ENCODE measurements at places on chromosomes 1 and 21.

DNA sequence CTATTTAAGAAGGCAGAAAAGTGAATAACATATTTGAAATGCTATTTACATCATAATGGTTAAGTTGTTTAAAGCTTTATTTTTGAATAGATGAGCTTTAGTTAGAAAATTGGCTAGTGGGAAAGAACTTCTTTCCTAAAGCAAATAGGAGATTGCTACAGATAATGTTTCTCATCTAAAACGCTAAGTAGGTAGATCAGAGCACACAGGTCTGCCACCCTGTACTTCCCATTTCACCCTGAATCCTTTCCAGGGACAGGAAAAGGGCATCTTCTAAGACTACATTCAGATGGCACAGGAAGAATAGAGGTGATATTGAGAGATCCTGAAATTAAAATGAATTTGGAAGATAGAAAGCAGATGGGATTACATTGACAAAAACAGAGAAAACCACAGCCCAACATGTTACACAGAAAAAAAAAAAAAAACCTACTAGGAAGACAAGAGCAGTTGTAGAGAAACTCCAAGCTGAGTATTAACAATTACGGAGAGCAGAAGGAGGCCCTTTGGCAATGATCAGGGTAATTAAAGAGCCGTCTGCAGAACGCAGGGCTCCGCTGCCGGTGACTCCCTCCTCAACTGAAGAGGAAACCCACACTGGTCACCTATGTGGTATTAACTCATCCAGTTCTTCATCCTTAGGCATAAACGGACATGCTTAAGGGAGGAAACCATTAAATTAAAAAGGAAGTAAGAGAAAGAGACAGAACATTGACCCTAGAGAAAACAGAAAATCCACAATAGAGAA is 53.6 kb upstream of the MAP10 start:
- DNase-seq, result no peak

- no peak for DNase-seq
These were observed 114.9 kb upstream of the VANGL1 start for GRCh38 chr1:115526900-115527299.

GRCh38 chr1:112527266-112528010 is 18.7 kb downstream of the WNT2B start:
- no peak for DNase-seq

DNA sequence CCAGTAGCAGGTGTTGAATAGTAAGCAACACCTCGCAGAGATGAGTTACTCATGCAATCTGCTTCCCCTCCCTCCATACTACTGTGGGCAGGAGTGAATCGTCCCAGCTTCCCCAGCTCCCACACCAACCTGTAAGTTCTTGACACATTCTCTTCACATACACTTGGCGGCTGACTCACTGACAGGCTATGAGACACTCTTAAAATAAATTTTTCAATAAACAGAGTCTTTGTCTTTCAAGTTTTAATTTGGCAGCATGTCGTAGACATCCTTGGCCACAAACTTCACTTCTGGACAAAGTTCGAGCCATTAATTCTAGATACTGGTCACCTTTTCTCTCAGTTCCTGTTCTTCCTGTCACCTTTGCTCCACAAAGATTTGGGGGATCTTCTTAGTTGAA is 290.7 kb downstream of the TM2D1 start:
- no peak for DNase-seq

GRCh38 chr1:201093561-201093960 is 18.7 kb downstream of the CACNA1S start:
- DNase-seq, result no peak

- DNase-seq, result no peak
These were observed 60.0 kb upstream of the NTPCR start for GRCh38 chr1:232890340-232890943.

DNA sequence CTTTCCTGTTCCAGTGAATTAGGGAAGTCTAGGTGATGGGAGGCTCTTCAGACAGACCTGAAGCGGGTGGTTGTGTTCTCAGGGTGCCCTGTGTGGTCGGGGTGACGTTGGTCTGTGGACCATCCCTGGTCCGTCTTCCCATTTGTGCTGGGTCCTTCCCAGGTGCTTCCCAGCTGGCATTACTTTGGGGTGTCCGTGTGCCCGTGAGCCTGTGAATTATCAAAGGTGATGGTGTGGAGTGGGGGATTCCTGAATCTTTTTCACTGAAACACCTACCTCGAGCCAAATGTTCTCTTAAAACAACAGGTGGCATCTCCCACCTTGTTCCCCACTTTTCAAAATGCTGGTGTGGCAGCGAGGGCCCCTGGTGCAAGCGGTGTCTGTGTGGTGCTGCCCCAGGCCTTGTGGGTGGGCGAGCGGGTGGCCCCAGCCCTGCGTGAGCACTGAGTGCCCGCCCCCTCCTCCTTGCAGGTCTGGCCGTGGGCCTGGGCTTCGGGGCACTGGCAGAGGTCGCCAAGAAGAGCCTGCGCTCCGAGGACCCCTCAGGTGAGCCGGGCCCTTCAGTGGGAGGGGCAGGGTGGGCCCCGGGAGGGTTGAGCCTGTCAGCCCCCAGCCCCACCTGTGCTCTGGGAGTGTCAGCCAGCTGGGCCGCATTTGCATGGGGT is 37.0 kb downstream of the COQ8A start:
- no peak for DNase-seq

GRCh38 chr1:104706631-104707147 is 957.0 kb downstream of the AMY1C start:
- no peak for DNase-seq

DNA sequence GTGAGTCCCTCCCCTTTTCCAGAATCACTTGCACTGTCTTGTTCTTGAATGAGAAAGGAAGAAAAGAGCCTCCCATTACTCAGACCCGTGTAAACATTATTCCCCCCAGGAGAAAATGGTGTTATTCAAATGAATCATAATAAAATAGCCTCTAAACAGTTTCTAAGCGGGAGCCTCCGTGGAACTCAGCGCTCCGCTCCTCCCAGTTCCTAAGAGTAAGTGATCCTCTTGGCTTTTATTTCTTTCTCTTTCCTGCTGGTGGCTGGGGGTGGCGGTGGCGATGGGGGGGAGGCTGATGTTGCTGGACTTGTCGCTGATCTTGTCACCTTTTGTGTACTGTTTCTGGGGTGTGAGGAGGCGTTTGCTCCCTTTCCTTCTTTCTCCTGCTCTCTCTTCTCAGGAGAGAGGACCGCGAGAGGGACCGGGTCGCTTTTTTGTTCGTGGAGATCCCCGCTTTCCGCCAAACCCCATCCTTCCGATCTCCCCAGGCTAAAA is 781 bp downstream of the PROX1 start:
- DNase-seq, result no peak

DNA sequence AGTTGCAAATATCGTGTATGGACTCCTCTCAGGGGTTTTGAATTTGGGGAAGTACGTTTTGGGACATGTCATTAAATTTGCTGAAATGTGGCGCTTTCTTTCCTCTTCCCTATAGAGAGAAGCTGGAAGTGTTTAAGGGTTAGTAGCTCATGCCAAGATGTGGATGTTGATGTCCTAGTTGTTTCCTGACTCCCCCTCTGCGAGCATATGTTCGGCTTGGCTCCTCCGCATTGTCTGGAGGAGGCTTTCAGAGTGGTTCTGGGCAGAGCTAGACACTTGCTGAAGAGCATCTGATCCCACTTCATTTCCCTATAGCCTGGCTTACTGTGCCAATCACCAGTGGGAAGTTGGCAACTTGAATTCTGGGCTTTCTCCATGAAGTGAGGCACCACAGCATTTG is 347.4 kb upstream of the B3GALT2 start:
- no peak for DNase-seq

- DNase-seq, result no peak
These were observed 192.4 kb upstream of the CSF3R start for GRCh38 chr1:36675106-36675505.

DNA sequence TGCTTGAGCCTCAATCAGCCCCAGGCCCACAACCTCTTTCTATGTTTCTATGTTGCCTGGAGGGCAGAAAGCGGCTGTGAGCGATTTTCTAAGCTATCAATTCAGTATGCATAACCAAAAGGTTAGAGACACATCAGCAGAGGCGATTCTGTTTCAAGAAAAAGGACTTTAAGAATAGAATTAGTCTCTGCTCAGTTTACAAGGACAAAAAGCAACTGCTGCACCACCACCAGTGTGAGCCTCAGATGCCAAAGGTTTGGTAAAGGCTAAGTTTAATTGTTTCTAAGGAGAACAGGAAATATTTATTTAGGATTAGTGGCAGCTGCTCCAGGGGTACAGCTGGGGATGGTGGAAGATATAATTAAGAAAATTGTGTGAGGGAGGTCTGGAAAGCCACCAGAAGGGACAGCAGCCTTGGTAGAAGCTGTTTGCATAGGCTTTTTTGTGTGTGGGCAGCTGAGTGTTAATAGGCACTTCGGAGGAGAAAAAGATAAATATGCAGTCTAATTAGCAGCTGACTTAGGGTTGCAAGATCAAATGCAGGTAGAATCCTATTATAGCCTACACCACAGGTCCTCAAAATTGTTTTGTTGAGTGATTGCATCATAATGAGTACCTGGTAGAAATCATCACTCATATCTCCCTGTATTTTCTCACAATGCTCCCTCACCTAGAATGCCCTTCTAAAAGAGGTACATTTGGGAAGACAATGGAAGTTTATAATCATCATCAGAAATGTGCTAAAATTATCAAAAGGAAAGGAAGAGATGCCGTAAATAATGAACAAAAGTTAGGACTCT is 35.8 kb downstream of the ZC3H11B start:
- DNase-seq, result peak; percentile 46

DNA sequence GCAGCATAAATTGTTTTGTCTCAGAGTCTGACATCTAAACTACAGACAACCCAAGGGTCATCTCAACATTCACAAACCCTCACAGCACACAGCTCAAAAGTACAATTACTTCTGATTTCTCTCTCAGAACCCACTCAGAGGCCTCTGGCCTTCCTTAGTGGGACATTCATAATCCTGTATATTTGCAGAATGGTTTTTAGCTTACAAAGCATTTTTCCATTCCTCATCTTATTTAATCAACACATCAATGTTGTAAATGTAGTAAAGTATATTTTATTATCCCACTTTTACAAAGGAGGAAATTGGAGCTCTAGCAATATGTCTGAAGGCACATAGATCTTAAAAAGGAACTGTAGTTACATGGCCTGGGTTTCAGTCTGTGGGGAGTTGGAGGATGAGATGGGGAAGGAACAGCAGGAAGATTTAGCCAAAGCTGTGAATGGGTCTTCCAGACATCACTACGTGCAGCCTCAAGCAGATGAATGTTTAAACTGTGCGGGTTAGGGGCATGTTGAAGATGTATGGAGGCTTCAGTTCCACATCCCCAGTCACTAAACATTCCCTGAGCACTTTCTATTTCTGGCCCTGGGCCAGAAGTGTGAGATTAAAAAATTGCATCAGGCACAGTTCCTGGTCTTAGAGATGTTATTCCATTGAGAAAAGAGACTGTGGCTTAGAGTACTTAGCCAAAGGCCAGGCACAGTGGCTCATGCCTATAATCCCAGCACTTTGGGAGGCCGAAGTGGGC is 13.3 kb downstream of the AKNAD1 start:
- DNase-seq, result no peak

DNA sequence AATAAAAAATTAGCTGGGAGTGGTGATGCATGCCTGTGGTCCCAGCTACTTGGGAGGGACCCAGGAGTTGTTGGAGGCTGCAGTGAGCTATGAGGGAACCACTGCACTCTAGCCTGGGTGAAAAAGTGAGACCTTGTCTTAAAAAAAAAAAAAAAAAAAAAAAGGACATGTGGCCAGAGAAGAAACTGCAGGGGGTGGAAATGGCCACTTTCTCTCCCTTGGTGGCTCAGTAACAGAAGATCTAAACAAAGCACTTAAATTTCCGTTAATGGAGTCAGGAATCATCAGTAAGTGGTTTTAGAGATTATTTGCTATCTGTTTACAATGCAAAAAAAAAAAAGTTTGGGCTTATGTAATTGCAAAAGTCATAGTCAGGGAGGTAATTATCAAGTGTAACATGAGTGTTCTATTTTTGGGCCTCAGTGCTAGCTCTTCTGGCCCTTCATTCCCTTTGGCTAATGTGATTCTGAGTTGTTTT is 19.3 kb upstream of the OPRD1 start:
- no peak for DNase-seq

DNA sequence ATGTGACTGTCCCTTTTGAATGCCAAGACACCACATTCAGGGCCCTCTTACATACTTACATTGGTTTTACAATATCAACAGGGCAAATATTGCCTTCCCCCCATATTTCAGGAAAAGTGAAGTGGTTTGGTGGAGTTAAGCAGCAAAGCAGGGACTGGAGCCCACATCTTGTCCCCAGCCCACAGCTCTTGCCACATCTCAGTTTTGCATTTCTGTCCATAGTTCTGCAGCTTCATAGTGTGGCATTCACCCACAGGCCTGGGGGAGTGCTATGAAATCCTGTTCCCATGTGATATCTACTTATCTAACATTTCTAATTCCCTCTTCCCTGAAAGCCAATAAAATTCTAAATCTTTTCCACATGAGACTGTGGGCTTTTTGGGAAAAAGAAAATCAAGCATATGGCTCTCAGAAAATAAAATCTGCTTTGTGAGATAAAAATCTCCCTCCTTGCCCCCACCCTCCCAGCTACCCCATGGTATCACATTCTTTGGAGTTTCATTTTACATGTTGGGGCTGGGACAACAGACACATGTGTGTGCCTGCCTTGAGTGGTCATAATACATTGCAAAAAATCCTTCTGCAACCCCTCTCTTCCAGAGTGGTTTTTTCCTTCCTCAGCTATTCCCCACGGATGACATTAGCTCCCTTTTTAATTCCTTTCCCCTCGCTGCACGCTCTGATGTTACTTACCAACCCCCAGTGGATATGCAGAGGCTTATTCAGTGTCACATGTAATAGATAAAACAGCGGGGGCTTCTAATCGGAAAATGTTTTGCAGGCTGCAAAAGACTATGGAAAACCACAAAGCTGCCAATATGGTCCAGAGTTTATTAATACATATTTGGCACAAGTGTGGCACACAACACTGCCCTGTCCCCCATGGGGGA is 20.5 kb upstream of the CD2 start:
- DNase-seq, result no peak

GRCh38 chr1:79188337-79188736 is 181.8 kb upstream of the ADGRL4 start:
- no peak for DNase-seq

DNA sequence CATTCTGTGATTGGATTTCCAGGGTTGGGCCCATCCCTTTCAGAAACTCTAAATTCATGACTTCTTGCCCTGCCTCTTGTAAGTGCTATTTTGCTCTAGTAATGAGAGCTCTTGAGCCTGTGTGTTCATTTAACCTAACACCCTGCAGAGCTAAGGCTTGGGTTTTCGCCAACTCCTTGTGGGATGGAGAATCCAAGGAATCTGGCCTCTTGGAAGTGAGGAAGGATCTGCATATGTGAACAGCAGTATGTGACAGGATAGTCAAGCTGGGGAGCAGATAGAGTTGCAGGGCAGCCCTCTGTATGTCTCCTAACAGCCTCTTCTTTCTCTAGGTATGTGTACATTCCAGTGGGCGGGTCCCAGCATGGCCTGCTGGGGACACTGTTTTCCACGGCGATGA is 258.9 kb downstream of the HHAT start:
- no peak for DNase-seq
